ENCODE measurements at places on chromosomes 3 and 15. TPM values are rescaled to one million over a fixed set of nuclear protein-coding genes. Genes with fewer than 3 reads are reported as not detected.

- peaks cover 17% of the 10 kb centered on the region for H3K4me1 ChIP-seq
- no peak for DNase-seq
- no peaks in the 10 kb centered on the region for H3K27me3 ChIP-seq
- H3K27ac ChIP-seq: no peak overlapping the region
- H3K36me3 ChIP-seq: peaks cover 8% of the 10 kb centered on the region
Observed at GRCh38 chr15:82140886-82141285, 95.1 kb upstream of the MEX3B start.

DNA sequence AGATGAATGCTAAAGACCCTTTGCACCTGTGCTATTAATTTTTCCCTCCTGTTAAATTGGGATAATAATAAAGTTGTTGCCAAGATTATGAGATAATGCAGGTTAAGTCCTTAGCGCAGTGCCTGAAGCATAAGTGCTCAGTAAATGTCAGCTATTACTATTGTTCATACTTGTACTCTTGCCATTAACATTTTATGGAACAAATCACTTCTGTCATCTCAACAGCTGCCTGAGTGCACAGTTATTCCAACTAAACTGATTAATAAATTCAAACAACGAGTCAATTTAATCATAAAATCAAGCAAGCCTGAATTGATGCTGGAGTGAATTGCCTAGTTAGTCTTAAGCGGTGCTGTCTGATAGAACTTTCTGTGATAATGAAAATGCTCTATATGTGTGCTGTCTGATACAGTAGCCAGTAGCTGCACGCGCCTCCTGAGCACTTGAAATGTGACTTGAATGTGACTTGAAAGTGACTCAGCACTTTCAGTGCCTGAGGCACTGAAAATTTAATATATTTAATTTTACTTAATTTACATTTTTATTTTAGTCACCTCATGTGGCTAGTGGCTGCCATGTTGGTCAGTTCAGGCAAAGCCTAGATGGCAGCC is 198.7 kb upstream of the PFN2 start:
- H3K36me3 ChIP-seq: no peaks in the 10 kb centered on the region
- H3K27ac ChIP-seq: no peak overlapping the region
- DNase-seq: no peak
- H3K4me3 ChIP-seq: no peak overlapping the region

DNA sequence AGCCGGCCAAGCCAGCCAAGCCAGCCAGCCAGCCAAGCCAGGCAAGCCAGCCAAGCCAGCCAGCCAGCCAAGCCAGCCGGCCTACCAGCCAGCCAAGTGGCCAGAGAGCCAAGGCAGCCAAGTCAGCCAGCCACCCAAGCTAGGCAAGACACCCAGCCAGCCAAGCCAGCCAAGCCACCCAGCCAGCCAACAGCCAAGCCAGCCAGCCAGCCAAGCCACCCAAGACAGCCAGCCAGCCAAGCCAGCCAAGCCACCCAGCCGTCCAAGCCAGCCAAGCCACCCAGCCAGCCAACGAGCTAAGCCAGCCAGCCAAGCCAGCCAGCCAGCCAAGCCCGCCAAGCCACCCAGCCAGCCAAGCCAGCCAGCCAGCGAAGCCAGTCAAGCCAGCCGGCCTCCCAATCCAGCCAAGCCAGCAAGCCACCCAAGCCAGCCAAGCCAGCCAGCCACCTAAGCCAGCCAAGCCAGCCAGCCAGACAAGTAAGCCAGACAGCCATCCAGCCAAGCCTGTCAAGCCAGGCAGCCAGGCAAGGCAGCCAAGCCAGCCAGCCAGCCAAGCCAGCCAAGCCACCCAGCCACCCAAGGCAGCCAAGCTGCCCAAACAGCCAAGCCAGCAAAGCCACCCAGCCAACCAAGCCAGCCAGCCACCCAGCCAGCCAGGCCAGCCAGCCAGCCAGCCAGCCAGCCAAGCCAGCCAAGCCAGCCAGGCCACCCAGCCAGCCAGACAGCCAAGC is 200.5 kb downstream of the GOLGA6L6 start:
- H3K4me1 ChIP-seq: no peaks in the 10 kb centered on the region
- no peak overlapping the region for H3K4me3 ChIP-seq
- no peaks in the 10 kb centered on the region for H3K36me3 ChIP-seq
- H3K27ac ChIP-seq: no peak overlapping the region

GRCh38 chr3:179860275-179861107 is 176.2 kb downstream of the PEX5L start:
- no peak overlapping the region for H3K27ac ChIP-seq
- H3K36me3 ChIP-seq: no peaks in the 10 kb centered on the region
- no peaks in the 10 kb centered on the region for H3K4me1 ChIP-seq
- H3K4me3 ChIP-seq: no peak overlapping the region
- no peaks in the 10 kb centered on the region for H3K27me3 ChIP-seq

- no peak overlapping the region for H3K4me3 ChIP-seq
Observed at GRCh38 chr3:155747946-155748290, 3.0 kb upstream of the PLCH1 start.

DNA sequence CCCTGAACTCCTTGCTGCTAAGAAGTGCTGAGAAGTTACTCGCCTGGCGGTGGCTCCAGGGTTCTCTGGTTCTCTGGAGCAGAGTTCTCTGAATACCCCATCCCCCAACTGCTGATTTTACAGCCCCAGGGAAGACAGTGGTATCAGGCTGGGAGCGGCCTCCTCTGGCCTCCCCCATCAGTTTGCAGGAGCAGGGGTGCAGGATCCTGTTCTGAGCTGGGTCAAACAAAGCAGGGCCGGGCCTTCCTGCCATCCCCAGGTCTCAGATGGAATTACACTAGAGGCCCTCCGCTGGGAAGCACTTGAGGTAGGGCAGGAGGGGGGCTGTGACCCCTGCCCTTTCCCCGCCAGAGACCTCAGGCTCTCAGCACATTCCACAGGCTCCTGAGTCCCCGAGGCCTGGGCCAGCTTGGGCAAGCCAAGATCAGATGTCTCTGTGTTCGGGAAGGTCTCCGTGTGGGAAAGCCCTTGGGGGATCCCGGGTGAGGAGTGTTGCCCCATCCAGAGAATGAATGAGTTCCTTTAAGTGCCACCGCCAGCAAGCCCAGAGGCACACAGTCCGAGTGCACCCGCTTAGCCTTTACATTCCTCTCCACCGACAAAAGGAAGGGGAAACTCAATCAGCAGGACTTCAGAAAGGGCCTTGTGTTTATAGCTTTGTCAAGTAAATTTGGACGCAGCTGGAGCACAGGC is 149.9 kb downstream of the LRRK1 start:
- no peaks in the 10 kb centered on the region for H3K27me3 ChIP-seq
- peaks cover 37% of the 10 kb centered on the region for H3K4me1 ChIP-seq
- peak overlapping the region; percentile 88 for H3K27ac ChIP-seq
- no peak for DNase-seq
- H3K36me3 ChIP-seq: peaks cover 13% of the 10 kb centered on the region

DNA sequence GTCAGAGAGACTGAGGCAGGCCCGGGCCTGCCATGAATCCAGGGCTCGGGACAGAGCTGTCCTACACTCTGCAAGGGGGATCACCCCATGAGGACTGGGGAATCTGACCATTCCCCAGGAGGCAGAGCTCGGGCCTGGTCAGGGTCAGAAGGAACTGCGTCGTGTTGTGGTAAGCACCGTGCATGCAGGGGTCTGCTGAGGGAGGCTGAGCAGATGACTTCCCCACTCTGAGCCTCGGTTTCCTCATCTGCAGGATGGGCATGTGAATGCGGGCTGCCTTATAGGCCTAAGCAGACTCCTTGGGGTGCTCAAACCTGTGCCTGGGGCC is 61.6 kb upstream of the IQSEC1 start:
- no peak for DNase-seq
- H3K4me3 ChIP-seq: no peak overlapping the region
- no peaks in the 10 kb centered on the region for H3K36me3 ChIP-seq
- H3K27ac ChIP-seq: no peak overlapping the region
- H3K27me3 ChIP-seq: no peaks in the 10 kb centered on the region
- no peaks in the 10 kb centered on the region for H3K4me1 ChIP-seq

DNA sequence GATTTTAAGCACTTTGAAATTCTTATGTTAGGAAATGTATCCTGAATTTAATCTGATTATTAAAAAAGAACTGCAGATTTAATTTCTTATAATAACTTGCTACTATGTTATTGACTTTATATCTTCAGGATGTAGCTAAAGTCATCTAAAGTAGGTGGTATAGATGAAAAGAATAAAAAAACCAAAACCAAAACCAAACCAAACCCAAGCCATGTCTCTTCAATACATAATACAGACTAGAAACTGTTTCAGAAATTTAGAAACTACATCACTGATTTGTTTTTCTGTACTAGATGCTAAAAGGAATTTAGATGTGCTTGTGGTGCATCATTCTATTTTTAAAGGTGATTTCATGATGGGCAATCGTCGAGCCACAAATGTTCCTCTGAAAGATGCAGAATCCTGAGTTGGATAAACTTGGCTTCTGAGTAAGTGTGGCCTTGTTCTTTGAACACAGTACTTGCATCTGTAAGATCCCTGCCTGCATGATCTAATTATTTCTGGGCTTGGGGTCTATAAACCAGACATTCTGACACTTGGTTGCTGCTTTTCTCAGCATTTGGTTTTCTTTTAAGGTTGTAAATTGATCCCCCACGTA is 287.1 kb upstream of the SUCLG2 start:
- no peaks in the 10 kb centered on the region for H3K36me3 ChIP-seq
- no peak overlapping the region for H3K27ac ChIP-seq
- DNase-seq: no peak
- no peaks in the 10 kb centered on the region for H3K27me3 ChIP-seq
- no peaks in the 10 kb centered on the region for H3K4me1 ChIP-seq

- no peak overlapping the region for H3K4me3 ChIP-seq
- no peaks in the 10 kb centered on the region for H3K27me3 ChIP-seq
- H3K27ac ChIP-seq: no peak overlapping the region
Observed at GRCh38 chr3:43262194-43262593, 24.1 kb upstream of the SNRK start.

GRCh38 chr15:50828610-50829206 is 63.2 kb upstream of the SPPL2A start:
- no peak overlapping the region for H3K27ac ChIP-seq
- no peak overlapping the region for H3K4me3 ChIP-seq
- H3K36me3 ChIP-seq: no peaks in the 10 kb centered on the region
- peaks cover 14% of the 10 kb centered on the region for H3K4me1 ChIP-seq

The LYZL4 gene
- total RNA-seq: not detected

The TMEM202 gene
- total RNA-seq: not detected

The DLL4 gene
- total RNA-seq: not detected

The THRB gene
- 1.5 TPM for total RNA-seq

All from SJSA1 (cell line).